ENCODE measurements at places on chromosomes 12 and 14.
A peak's percentile ranks its signal among the peaks of the same experiment; 100 is the strongest.

DNA sequence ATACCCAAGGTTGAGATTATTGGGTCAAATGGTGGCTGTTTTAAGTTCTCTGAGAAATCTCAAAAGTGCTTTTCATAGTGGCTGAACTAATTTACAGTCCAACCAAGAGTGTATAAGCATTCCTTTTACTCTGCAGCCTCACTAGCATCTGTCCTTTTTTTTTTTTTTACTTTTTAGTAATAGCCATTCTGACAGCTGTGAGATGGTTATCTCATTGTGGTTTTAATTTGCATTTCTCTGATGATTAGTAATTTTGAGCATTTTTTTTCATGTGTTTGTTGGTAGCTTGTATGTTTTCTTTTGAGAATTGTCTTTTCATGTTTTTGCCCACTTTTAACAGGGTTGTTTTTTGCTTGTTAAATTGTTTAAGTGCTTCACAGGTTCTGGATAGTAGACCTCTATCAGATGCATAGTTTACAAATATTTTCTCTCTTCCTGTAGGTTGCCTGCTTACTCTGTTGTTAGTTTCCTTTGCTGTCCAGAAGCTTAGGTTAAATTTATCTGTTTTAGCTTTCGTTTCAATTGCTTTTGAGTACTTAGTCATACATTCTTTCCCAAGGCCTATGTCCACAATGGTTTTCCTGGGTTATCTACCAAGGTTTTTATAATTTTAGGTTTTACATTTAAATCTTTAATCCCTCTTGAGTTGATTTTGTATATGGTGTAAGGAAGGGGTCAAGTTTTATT lies 881.3 kb upstream of the SEL1L start:
- no peak for DNase-seq

- no peak for DNase-seq
These were observed 90.9 kb upstream of the CCDC196 start for GRCh38 chr14:66395300-66395699.

- DNase-seq = no peak
These were observed 65.8 kb upstream of the RASSF3 start for GRCh38 chr12:64544371-64545080.

DNA sequence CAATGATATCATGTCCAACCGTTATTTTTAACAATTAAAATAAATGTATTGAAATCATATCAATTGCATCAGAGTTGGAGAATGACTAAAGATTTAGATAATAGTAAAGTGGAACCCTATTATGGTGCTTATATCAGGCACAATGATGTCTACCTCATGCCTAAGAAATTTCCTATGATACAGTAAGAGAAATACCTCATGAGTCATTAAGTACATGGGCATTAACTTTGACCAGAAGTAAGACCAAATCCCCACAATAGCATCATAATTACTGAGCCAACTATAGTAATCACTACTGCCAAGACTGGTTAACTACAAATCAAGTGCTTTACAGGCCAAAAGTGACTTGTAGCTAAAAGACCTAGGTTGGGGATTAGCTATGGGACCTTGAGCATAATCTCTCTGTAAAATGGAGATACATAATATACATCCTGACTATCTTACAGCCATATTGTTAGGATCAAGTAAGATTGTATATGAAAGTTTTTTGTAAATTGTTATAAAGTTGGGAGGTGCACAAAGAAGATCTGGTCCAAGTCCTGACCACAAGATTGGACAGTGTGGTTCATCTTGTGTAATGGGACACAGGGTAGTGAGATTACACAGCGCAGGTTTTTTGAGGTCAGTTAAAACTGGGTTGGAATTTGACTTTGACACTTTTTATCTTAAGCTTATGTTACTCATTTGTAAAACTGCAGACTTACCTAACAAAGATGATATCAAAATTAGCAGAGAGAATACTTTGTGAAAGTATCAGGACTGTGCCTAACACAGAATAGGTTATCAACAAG lies 60.5 kb downstream of the ERGIC2 start:
- DNase-seq = no peak

DNA sequence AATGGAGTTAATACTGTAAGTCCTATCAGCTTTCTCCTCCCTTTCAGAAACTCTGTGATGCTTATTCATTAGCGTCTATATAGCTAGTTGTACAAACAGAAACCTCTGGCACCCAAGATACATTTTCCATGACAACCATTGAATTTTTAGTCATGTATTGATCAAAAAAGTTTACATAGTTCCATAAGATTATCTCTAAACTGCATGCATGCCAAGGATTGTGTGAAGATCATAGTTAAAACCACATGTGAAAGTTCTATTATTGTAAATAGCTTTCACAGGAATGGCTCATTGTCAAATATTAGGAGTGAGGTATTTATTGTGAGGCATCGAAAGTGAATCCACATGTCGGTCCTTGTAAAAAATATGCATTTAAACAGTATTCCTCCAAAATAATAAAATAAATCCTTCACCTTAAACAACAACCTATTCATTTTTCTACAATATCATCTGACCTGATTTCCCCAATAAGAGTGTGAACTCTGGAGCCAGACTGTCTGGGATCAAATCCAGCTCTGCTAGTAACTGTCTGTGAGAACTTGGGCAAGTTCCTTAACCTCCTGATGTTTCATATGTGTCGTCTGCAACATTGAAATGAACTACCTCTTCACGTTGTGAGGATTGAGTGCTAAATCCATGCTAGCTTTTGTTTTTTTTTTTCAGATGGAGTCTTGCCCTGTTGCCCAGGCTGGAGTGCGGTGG lies 10.6 kb upstream of the CDKL1 start:
- DNase-seq = no peak

DNA sequence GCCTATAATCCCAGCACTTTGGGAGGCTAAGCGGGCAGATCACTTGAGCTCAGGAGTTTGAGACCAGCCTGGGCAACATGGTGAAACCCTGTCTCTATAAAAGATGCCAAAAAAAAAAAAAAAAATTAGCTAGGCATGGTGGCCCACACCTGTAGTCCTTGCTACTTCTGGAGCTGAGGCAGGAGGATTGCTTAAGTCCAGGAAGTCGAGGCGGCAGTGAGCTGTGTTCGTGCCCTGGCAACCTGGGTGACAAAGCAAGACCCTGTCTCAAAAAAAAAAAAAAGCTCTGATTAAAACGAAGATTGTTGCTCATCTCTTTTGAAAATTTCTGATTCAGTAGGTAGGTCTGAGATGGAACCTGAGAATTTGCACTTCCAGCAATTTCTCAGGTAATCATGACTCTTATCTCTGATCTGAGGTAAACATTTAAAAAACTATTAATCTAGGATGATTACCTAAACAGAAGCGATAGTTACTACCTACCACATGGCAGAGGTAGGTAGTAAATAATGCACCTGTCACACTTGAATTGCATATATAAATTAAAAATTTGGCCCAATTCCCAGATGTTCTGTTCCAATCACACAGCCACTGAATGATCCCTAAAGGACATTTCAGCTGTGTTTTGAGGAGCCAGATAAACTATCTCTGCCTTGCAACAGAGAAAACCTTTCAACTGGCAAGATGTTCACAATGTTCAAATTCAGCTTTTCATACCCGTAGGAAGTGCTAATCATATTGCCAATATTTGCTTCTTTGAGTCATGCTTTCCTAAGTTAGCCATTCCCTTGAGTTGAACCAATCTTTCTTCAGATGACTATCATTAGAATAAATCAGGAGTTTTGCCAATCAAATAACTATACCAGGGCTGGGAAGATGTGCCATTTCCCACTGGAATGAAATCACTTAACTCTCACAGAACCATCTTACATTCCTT lies 4.2 kb upstream of the TEP1 start:
- DNase-seq = no peak

DNA sequence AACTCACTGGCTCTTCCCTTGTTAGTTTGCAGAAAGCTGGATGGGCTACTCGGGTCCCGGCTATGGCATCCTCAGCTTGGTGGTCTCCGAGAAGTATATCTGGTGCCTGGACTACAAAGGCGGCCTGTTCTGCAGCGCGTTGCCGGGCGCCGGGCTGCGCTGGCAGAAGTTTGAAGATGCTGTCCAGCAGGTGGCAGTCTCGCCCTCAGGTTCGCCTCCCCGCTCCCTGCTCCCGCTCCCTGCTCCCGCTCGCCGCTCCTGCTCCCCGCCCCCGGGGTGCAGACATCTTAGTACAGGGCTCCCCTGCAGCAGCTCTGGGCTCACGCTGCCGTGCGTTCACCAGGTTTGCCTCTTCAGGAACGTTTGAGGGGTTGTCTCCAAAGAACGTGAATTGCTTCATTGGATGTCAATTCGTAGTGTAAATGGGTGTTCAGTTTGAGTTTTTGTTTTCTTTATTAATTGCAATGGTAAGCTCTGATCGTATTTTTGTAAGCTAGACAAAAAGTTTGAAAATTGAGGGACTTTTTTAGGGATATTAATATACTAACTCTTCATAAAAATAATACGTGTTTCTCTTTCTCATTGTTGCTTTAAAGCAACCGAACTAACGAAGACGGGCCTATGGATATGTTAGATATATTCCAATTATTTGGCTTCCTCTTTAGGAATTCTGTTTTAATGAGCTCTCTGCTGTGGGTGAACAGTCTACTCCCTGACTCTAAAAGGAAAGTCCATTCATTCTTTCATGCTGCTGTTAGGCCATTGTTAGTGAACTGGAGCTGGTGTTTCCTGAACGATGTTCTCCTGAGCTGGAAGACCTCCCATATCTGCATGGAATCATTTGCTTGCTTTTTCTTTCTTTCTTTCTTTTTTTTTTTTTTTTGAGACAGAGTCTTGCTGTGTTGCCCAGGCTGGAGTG lies 71.3 kb downstream of the ANKRD9 start:
- DNase-seq = peak; percentile 74

DNA sequence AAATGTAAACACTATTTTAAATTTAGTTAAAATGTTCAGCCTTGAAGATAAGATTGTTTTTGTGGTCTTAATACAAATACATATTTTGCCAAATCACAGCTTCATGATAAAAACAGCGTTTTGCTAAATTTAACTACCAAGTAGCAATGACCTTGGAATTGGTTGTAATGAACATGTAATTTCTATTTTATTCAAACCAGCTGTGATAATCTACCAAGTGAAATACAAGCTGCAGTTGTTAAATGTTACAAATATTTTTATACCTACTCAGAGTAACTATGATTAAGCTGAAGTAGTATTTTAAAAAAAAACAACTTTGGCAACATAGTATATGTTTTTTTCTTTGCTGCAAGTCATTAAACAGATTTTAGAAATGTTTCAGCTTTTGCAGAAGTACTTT lies 96.2 kb downstream of the CPSF2 start:
- no peak for DNase-seq

DNA sequence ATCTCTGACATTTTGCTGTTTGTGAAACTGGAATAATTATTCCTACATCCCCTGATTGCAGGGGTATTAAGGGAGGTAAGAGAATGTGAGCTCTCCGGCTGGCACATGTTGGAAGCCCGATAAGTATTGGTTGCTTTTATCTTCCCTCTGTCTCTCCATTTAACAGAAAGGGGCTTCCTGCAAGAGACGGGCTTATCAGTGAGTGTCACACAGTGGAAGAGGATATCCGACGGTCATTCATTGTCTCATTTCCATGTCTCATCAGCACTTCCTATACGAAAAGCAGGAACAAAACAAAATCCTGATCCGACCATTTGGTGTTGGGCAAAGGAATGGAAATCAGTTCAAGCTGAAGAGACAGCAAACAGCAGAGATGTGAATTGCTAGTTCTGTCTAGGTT lies 10.7 kb downstream of the DYRK4 start:
- DNase-seq = no peak

- DNase-seq = no peak
These were observed 282.6 kb downstream of the SOX5 start for GRCh38 chr12:23666866-23667265.

GRCh38 chr14:101882141-101882935 lies 82.0 kb upstream of the DYNC1H1 start:
- no peak for DNase-seq

DNA sequence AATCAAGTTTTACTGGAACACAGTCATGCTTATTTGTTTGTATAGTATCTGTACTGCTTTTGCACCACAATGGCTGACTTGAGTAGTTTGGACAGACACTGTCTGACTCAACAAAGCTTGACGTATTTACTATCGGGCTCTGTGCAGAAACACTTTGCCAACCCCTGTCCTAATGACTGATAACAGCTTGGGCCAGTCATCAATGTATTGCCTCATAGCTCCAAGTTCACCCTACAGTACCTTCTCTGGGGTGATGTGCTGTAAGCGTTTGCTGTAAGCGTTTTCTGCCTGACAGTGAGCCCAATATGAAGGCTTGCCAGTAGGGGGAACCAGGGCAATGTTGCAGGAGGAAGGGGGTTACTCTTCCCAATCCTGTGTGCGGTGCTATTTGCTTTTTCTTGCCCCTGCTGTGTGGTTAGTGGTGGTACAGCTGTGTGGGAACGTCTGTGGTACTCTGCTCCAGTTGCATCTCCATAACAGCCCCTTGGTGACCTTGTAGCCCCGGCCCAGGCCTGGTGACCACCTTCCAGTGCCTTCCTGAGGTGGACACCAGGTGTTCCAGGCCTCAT lies 5.4 kb upstream of the CCDC177 start:
- no peak for DNase-seq

DNA sequence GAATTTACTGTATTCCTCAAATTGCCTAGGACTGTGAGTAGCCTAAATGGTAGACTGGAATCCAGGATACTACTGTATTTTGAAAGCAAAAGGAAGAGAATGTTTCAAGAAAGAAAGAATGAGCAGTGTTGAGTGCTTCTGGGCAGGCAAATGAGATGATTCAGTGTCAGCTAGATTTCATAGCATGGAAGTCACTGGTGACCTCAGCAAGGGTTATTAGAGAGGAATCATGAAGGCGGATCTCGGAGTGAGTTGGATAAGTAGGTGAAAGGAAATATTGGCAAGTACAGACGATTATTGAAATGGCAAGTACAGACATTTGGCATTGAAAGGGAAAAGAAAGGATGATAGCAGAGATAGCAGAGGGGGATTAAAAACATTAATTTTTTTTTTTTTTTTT lies 27.1 kb downstream of the VRK1 start:
- no peak for DNase-seq

DNA sequence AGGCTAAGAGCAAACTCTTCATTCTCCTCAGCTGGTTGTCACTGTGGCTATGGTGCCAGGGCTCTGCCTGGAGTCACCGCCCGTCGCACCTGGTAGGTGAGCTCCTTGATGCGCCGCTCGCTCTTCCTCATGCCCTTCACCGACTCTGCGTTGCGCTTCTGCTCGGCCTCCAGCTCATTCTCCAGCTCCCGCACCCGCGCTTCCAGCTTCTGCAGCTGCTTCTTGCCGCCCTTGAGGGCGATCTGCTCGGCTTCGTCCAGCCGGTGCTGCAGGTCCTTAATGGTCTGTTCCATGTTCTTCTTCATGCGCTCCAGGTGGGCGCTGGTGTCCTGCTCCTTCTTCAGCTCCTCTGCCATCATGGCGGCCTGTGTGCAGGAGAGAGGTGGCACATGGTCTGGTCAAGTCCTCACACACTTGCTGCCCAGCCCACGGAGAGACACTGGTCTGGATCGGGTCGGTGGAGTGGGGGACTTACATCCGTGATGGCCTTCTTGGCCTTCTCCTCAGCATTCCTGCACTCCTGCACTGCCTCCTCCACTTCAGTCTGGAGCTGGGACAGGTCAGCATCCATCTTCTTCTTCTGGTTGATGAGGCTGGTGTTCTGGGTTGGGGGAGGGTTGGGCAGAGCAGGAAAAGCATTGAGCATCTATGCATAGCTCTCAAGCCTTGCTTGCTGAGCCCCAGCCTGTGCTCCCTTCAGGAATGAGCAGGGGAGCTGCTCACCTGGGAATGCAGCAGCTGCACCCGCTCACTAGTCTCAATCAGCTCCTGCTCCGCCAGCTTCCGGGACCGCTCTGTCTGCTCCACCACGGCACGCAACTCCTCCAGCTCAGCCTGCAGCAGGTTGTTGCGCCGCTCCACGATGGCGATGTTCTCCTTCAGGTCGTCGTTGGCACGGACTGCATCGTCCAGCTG lies 7.1 kb upstream of the MYH6 start:
- DNase-seq = no peak

Data from activated naive CD4-positive, alpha-beta T cell treated with anti-CD3 and anti-CD28 coated beads, Interleukin-2, amount 50 U/mL, for 72 hours (primary cell).